ENCODE measurements at places on chromosomes 5 and 9.

DNA sequence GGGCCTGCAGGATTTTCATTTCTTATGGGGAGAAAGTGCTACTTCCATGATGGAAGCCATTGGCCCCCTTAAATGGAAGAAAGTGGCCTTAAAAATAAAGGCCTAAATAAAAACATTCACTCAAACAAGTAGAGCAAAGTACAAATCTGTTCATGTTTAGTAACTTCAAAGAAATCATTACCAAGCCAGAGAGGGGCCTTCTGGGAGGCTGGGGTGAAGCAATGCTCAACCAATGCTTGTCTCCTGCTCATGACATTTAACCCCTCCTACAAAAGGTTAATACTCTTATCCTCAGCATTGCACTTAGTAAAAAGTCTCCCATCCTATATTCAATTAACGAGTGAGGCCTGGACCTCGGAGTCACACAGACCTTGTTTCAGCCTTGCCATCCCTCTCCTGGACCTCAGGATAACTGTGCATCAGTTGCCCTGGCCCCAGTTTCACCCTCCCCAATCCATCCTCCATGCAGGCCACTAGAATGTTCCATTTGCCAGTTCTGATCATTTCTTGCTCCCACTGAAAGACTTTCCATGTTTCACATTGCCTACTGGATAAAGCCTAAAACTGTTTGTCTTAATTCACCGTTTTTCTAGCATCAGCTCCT is 36.9 kb upstream of the ALDH1B1 start:
- no peak for DNase-seq

GRCh38 chr5:88235346-88235745 is 33.3 kb downstream of the TMEM161B start:
- DNase-seq, result no peak

DNA sequence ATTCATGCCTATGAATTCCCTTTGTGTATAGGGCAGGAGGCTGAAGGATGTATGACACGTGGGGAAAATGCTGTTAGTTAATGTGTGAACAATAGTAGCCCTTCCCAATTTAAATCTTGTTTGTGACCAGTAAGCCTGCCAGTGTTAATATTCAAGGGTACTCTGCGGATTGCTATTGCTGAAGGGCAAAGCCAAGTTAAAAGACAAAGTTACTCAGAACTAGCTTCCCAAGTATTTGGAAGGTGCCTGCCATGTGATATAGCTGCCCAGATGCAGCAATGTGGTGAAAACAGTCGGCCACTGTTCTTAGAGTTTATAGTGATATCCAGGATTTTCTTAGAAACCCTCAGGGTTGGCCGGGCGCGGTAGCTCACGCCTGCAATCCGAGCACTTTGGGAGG is 34.6 kb downstream of the MARVELD2 start:
- DNase-seq, result no peak

- no peak for DNase-seq
Measured at GRCh38 chr5:110707260-110707844, 19.1 kb downstream of the TMEM232 start.

GRCh38 chr5:40679913-40680681 is at the start of gene PTGER4:
Gene PTGER4, plus strand, starts transcription at chr5:40679915. Its CDS starts 1,079 bp downstream, at chr5:40680994.
- no peak for DNase-seq

GRCh38 chr5:169169783-169170182 is 131.2 kb downstream of the SLIT3 start:
- DNase-seq, result no peak

GRCh38 chr9:127450243-127450760 is 904 bp downstream of the RPL12 start:
- peak; percentile 74 for DNase-seq

GRCh38 chr9:35675732-35676392 is 2.1 kb downstream of the CA9 start:
- DNase-seq, result no peak

- no peak for DNase-seq
Measured at GRCh38 chr9:135076876-135077430, 10.5 kb upstream of the OLFM1 start.

DNA sequence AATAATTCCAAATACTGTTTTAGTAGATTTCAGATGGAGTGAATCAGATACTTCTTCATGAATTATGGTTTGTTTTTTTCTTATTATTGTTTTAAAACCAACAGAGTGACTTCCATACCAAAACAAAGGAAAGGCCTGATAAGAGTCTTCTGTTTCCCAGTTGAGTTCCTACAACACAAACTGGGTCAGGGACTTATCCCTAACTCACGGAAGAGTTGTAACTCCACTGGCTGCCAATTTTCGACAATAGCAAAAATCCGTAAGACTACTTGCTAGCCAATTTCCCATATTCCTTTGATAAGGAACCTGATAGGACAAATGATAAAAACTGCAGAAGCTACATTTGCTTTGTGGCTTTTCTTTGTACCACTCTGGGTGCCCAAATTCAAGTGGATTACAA is 219.2 kb downstream of the AP3B1 start:
- DNase-seq, result no peak

- no peak for DNase-seq
Measured at GRCh38 chr9:116736399-116737151, 49.5 kb downstream of the TRIM32 start.

GRCh38 chr5:174798551-174798951 is 74.2 kb downstream of the MSX2 start:
- no peak for DNase-seq

DNA sequence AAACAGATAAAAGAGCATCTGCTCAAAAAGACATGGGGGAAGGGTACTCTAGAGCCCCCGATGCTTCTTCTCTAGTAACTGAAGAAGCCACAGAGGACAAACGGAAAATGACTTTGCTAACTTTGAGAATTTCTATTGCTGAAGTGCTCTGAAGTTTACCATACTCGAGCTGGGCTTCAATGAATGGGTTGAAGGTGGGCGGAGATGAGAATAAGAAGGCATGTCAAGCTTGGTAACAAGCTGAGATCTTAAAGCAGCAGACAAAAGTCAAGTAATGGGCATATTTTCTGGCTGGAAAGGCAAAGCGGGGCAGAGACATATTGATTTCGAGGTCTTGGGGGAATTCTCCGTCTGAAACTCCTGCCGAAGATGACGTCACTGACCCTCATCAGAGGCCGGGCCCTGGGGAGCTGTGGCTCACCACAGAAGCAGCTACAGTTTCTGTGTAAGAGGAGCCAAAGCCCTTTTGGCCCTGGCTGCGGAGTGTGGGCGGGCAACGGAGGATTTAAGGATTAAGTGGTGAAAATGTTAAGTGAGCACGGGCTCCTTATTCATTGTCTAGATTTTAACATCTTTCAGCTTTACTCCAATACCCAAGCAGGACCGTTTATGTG is 115.8 kb upstream of the SLIT3 start:
- no peak for DNase-seq

DNA sequence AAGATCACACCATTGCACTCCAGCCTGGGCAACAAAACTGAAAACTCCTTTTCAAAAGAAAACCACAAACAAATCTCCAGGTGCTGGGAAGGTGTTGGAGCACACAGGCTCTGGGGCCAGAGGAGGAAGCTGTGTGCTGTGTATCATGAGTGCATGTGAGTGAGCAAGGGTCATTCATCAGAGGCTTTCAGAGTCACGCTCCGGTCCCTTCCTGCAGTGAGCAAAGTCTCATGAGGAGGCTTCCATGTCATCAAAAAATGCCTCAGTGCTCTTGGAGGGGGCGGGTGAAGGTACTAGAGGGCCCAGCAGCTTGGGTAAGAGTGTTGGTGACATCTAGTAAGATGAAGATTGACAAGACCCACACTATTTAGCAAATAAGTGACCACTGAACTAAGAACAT is 48.3 kb upstream of the TESK1 start:
- no peak for DNase-seq
